ENCODE measurements at places on chromosomes 11 and 22. TPM values are rescaled to one million over a fixed set of nuclear protein-coding genes. Genes with fewer than 3 reads are reported as not detected.

PATE2 gene
- not detected for total RNA-seq

JHY gene
- 6.2 TPM for total RNA-seq

PKDREJ gene
- total RNA-seq, result not detected

RAB36 gene
- 0.68 TPM for total RNA-seq

DENND5A gene
- total RNA-seq, result 74.3 TPM

TSPAN18 gene
- total RNA-seq, result 5.2 TPM

TRIM64 gene
- not detected for total RNA-seq

GPHA2 gene
- total RNA-seq, result not detected

CHRM1 gene
- total RNA-seq, result not detected

ZNF280B gene
- 2.4 TPM for total RNA-seq

FAM83F gene
- 0.20 TPM for total RNA-seq

SYNGR1 gene
- 31.6 TPM for total RNA-seq

NRXN2 gene
- total RNA-seq, result not detected

LYVE1 gene
- total RNA-seq, result not detected

NAALAD2 gene
- not detected for total RNA-seq

LINC01488 gene
- total RNA-seq, result not detected

SLC25A45 gene
- total RNA-seq, result 29.6 TPM

RTCB gene
- total RNA-seq, result 57.2 TPM

NRIP3 gene
- 2.0 TPM for total RNA-seq

MPEG1 gene
- 2.0 TPM for total RNA-seq

OR51B4 gene
- not detected for total RNA-seq

FOXRED1 gene
- total RNA-seq, result 38.5 TPM

MMP27 gene
- total RNA-seq, result not detected

ARFIP2 gene
- total RNA-seq, result 44.6 TPM

ZNF214 gene
- total RNA-seq, result not detected

TRIM51 gene
- total RNA-seq, result not detected

OR10D3 gene
- not detected for total RNA-seq

ABTB2 gene
- total RNA-seq, result 0.91 TPM

KDM4E gene
- not detected for total RNA-seq

CCDC188 gene
- total RNA-seq, result not detected

FAM111B gene
- 45.1 TPM for total RNA-seq

RABL2B gene
- 41.0 TPM for total RNA-seq

OR51B5 gene
- total RNA-seq, result not detected

ACAD8 gene
- total RNA-seq, result 29.5 TPM

GAL gene
- not detected for total RNA-seq

GDPD4 gene
- total RNA-seq, result not detected
